Muscle of arm (tissue), 14 donors: ENCODE measurements at places on chromosomes 5 and 9.

DNA sequence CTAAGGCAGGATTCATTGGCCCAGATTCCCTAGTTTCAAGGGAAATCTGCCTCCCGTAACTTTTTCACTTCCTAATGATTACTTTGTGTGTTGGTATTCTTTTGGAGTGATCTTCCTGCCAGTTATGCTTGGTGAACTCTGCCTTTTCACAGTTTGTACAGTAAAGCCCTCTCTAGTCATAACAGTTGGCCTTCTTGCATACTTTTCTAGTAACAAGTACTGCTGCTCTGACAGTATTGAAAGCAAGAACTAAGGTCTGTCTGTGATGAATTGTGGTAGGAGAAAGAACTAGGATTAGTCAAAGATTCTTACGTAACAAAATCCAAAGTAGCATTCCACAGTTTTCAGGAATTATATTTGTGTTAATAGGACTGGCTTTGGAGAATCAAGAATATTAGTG lies 1457.2 kb upstream of the WWC1 start:
- DNase-seq: no peak

DNA sequence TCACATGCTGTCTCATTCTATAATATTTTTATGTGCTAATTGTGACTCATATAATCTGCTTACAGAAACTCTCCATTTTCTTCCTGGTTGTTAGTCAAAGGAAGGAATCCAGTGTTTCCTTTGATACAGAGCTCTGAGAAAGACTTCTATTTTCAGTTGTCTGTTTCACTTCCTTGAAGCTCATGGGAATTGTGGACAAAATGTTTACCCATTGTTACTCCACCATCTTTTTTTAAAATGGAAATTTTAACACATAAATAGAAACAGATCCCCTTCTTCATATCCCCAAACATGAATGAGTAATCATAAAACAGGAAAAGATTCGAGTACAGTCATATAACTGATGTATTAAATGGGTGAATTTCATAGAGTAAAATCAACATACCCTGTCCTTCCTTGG lies 42.0 kb upstream of the KCNN2 start:
- DNase-seq: no peak

DNA sequence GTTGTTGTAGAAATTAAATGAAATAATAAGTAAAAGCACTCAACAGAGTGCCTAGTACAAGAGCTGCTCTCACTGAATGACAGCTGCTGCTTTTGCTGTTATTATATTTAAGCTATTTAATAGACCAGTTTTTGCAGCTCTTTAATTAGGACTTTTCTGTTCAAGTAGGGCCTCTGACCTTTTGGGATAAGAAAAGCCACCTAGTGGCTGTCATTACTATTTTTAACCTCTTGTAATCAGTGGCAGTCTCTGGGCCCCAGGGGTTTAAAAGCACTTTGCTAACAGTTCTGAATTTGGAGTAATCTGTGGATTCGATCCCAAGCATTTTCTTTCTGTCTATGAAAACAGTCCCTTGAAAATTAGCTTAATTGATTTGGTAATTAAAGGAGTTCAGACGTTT lies 121.1 kb downstream of the NUDT12 start:
- no peak for DNase-seq

DNA sequence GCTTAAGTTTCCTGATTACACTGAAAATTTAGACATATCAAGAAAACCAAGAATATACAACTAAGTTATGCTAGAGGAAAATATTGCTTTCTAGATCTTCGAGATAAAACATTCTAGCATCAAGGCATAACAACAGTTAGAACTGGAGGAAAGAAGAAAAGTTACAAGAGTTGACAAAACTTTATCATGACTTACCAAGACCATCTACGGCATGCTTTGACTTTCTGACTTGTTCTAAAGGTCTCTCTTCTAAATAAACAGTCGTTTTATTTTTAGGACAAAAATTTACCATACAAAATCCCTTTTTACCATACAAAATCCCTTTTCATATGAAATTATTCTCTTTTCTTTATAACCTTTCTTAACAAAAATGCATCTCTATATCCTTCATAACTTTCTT lies 1110.1 kb upstream of the CDH10 start:
- no peak for DNase-seq

GRCh38 chr5:5899716-5900115 lies 477.2 kb downstream of the ICE1 start:
- no peak for DNase-seq

DNA sequence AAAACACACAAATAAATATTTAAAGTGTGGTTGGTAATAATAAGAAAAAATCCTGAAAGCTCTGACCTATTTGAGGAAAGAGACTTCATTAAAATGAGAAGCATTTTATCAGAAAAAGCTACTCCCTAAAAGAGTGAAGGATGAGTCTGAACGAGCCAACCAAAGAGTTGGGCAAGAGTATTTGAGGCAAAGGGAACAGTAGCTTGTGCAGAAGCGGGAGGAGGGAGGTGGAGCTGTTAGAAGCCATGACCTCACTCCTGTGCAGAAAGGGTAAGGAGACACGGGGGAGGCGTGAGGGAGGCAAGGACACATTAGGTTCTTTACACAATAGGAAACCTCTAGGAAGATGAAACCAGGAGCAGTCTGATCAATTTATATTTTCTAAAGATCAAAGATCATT lies 29.4 kb downstream of the SH3RF2 start:
- no peak for DNase-seq

DNA sequence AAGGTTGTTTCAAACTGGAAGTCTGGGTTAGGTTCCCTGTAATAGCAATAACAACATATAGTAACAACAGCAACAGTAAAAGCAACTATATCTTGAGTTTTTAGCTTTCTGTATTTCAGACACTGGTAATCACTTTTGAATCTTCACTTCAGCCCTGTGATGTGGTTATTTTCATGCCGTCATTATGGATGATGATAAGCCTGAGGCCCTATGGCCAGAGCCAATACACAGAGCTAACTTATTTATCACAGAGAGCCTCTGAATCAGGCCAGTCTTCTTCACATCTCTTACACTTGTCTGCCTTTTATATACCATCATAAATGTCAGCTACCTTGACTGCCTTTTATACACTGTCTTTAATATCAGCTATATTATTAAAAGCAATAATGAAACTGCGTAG lies 329.0 kb downstream of the FER start:
- DNase-seq: no peak

DNA sequence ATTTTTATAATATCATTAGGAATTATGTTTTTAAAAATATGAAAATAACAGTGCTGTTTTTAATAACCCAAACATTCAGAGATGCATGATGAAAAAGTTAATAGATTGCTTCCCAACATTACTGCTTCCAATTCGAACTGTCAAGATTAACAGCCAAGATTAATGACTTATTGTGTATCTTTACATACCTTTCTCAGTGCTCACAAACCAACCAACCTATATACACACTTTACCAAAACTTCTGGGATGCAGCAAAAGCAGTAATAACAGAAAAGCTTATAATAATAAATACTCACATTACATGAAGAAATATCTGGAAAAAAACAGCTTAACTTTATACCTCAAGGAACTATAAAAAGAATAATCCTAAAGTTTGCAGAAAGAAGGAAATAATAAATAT lies 82.1 kb downstream of the TMEM232 start:
- DNase-seq: no peak

DNA sequence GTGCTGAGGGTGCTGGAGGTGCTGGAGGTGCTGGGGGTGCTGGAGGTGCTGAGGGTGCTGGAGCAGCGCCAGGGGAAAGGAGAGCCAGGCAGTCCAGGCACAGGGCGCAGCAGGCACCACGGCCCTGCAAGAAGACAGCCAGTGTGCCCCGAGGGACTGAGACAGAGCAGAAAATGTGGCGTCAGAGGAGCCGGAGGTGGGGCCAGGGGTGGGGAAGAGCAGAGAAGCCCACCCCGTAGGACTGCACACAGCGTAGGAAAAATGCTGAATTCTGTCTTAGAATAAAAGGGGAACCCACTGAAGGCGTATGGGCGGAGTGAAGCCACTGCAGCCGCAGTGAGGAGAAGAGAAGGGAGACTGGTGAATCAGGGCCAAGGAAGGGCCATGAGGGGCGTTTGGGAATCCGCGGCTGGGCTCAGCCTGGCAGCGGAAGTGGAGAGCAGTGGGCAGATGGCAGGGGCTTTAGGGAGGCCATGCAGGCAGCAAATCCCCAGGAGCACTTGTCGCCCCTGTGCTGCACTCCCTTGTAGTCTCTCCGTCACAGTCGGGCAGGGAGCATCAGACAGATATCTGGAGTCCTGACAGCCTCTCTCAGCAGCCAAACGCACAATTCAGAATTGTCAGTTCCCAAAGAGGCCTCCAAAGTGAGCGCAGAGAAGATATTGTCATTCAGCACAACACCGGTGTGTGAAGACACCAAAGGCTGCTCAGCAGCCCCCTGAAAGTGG lies 35.9 kb upstream of the LECT2 start:
- no peak for DNase-seq

- no peak for DNase-seq
Observed at GRCh38 chr5:165622864-165623536, 2117.6 kb downstream of the MAT2B start.

- no peak for DNase-seq
Observed at GRCh38 chr9:12719431-12719830, 26.2 kb downstream of the TYRP1 start.

GRCh38 chr5:2192496-2192895 lies 309.8 kb upstream of the IRX4 start:
- no peak for DNase-seq

- no peak for DNase-seq
Observed at GRCh38 chr5:34719029-34719428, 62.9 kb downstream of the RAI14 start.

DNA sequence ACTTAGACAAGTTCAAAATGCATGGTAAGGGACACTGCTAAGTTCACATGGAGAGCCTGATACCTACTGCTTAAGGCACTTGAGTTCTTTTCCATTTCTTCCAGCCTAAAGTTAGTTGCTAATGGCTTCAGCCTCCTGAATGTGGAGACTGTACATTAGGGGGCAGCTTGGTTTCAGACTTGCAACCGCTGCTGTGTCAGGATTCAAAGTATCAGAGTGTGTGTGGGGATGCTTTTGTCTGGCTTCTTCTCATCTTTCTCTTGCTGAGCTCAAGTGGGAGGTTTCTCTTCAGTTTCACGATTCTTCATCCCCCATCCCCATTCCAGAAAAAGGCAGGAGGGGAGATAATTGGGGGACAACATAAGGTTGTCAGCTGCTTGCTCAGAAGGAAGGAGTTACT lies 49.4 kb downstream of the ATP10B start:
- DNase-seq: no peak

GRCh38 chr5:91361055-91361701 lies 21.9 kb downstream of the ARRDC3 start:
- no peak for DNase-seq

- DNase-seq: no peak
Observed at GRCh38 chr9:38622951-38623350, 2.6 kb upstream of the ANKRD18A start.

- no peak for DNase-seq
Observed at GRCh38 chr5:97735209-97735608, 552.2 kb upstream of the RIOK2 start.

GRCh38 chr5:155799308-155799707 lies 527.7 kb upstream of the SGCD start:
- no peak for DNase-seq

DNA sequence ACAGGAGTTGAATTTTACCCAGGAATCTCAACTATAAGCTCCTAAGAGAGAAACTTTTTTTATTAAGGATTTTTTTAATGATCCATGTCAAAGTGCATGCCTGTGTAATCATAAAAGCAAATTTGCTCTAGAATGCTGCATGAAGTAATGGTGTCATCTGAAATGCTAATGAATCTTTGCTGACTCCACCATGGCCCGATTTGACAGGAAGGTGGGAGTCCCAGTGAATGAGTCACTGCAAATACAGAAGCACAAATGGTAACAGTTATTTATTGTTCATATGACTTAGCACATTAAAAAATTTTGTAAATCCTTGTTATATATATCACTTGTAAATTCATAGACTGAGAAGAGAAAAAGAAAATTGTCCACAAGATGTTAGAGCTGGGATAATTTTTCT lies 341.3 kb downstream of the RASEF start:
- no peak for DNase-seq

GRCh38 chr5:121378559-121379359 lies 472.9 kb upstream of the FTMT start:
- DNase-seq: no peak

DNA sequence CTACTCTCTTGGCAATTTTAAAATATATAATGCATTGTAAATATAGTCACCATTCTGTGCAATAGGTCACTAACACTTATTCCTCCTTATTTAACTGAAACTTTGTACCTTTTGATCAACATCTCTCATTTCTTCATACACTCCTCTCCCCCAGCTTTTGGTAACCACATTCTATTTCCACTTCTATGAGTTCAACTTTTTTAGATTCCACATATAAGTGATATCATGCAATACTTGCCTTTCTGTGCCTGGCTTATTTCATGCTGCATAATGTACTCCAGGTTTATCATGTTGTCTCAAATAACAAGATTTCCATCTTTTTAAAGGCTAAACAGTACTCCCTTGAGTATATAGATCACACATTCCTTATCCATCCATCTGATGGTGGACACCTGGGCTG lies 188.8 kb downstream of the NXNL2 start:
- no peak for DNase-seq

- peak; percentile 67 for DNase-seq
Observed at GRCh38 chr5:43065387-43065947, 25.3 kb upstream of the ANXA2R start.

GRCh38 chr5:139061274-139061673 lies 136.9 kb downstream of the SIL1 start:
- no peak for DNase-seq

DNA sequence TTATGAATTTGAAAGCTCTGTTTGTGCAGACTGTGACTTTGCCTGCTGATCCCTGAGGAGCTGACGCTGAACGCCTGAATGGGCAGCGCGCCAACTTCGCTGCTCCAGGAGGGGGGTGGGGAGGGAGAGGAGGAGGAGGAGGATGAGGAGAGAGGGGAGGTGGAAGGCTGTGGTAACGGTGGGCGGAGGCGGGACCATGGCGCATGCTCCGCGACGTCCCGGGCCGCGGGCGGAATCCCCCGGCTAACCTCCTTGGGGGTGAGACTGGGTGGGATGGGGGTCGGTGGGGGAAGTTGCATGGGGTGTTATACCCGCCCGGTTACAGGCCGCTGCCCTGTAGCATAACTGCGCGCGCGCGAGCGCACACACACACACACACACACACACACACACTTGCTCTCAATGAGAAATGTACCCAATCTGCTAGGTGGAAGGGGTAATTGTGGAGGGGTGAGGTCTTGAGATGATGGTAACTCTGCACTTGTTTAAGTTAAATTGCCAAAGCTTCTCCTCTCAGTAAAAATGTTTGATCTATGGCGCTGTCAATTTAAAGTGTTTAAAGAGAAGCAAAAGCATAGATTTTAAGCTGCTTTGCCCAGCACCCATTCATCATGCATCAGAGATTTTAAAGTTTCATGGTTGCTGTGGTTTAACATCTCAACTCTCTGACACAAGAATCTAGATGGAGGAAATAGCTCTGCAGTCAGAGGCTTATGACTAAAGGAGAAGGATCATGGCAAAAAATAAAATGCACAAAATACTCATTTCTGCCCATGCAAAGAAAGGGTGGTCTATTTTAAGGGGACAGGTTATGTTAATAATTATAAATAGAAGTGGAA lies 76.6 kb upstream of the TBCA start:
- DNase-seq: peak; percentile 65
